GM20000 (cell line): ENCODE measurements at places on chromosomes 12 and 14.
A peak's percentile ranks its signal among the peaks of the same experiment; 100 is the strongest.

- DNase-seq: peak; percentile 10
These were observed 48.8 kb upstream of the SLCO1C1 start for GRCh38 chr12:20646239-20646827.

DNA sequence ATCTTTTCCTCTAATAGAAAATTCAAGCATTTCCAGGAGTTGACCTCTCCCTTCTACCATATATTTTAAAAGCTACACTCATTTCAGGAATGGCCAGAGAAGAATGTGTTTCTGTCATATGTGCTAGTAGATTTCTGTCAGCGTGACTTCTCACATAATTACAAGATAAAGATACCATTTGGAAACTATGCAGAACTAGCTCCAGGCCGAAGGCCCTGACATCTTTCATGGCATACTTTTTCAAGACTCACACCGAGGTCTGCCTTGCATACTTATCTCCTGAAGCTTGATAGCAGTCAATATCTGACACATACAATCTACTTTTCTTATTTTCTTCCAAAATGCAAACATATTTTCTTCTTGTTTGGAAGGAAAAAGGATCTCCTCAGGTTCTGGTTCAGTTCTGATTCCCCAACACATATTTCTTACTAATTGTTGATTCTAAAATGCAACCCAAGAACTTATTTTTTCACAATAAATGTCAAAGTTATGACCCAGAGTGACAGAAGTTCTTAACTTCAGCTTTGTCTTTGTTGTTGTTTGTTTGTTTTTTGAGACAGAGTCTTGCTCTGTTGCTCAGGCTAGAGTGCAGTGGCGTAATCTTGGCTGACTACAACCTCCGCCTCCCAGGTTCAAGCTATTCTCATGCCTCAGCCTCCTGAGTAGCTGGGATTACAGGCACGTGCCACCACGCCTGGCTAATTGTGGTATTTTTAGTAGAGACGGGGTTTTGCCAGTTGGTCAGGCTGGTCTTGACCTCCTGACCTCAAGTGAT lies 99.5 kb downstream of the NTN4 start:
- DNase-seq: no peak

- no peak for DNase-seq
These were observed 163.7 kb upstream of the IGF1 start for GRCh38 chr12:102643879-102644575.

DNA sequence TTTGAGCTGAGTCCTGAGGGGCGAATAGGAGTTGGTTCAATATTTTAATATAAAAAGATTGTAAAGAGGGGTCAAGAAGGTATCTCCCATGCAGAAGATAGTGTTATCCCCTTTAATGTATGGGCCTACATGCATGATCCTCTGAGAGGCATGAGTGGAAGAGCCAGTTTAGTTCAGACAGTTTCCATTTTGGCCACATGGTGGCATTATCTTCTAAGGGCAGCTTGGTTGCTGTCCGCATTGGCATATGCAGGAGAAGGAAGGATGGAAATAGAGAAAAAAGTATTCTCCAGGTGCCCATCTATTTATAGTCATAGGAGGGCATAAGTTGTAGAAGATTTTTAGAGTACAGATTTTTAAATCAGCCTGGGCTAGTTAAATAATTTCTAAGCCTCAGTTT lies 5.4 kb downstream of the SAMD4A start:
- DNase-seq: peak; percentile 22

DNA sequence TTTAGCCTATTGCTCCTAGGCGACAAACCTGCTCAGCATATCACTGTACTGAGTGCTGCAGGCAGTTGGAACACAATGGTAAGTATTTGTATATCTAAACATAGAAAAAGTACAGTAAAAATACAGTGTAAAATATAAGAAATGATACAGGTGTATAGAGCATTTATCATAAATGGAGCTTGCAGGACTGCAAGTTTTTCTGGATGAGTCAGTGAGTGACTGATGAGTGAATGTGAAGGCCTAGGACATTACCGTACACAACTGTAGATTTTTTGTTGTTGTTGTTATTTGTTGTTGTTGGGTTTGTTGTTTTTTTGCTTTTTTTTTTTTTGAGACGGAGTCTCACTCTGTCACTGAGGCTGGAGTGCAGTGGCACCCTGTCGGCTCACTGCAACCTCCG lies 33.4 kb downstream of the PNMA1 start:
- no peak for DNase-seq

DNA sequence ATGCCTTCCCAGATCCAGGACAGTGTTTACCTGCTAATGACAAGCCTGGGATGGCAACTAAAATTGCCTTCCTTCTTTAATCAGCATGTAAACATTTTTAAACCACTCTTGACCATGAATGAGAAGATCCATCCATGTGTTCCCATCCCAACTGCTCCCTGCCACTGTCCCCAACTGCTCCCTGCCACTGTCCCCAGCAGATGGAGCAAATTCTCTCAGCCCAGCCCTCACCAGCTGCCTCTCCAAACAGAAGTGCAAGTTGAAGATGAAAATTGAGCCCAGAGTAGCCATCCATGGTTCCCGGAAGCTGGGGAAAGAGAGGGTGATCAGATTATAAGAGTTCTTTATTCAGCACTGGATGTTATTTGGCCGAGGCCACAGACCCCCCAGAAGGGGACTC lies 133.1 kb downstream of the SLC15A4 start:
- DNase-seq: no peak

- DNase-seq: peak; percentile 44
These were observed 12.6 kb upstream of the DENND5B start for GRCh38 chr12:31603546-31604009.

- no peak for DNase-seq
These were observed 683.4 kb downstream of the TMEM121 start for GRCh38 chr14:106209755-106210154.

DNA sequence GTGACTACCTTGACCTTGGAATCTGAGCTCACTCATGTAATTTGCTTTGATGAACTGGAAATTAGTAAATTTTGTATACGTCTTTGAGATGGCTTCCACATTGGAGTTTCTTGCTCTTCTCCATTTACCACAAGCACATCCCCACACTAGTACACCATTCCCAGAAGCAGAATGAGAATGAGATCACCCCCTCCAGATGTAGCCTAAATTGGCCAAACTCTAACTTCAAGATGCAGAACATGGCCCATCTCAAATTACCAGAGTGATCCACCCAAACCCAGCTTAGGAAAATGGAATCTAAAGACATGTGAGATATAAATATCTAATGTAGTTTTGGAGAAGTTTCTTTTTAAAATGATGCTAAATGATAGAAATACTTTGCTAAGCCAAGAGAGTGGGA lies 9.5 kb upstream of the TAS2R20 start:
- no peak for DNase-seq

- DNase-seq: peak; percentile 30
These were observed 281.7 kb upstream of the AMIGO2 start for GRCh38 chr12:47361389-47362021.

GRCh38 chr14:97149775-97150174 lies 352.6 kb downstream of the VRK1 start:
- DNase-seq: no peak

DNA sequence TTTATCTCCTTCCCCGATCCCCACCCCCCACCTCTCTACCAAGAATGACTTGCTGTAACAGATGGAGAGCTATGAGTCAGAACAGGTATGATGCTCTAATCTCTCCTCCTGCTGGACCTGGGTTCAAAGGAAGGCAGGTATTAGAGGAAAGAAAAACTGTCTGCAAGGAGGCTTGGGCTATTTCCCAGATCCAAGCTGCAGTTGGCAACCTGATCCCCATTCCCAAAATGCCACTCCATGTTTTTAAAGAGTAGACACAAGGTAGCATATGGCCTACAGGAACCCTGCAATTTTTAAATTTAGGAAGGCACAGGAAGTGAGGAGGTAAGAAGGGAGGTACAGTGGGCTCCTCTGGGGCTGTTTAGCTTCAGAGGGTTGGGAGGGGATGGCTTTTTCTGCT lies 33.0 kb downstream of the SRRM4 start:
- no peak for DNase-seq

- DNase-seq: no peak
These were observed 16.3 kb downstream of the GLTP start for GRCh38 chr12:109863847-109864712.

DNA sequence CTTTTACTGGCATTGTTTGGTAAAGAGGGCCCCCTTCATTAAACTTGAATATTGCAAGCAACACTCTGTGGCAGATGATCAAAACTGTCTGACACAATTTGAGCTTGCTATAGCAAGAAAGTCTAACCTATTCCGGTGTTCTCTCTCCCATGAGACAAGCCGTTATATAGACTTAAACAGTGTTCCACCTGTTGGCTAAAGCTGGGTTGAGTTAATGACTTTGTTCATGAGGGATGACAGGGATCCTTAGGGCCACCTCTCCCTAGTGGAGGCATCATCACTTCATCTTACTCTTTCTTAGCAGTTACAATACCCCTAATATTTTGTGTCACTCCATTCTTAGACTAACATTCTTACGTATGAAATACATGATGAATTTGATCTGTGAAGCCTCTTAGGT lies 3.8 kb downstream of the EIF5 start:
- DNase-seq: no peak

DNA sequence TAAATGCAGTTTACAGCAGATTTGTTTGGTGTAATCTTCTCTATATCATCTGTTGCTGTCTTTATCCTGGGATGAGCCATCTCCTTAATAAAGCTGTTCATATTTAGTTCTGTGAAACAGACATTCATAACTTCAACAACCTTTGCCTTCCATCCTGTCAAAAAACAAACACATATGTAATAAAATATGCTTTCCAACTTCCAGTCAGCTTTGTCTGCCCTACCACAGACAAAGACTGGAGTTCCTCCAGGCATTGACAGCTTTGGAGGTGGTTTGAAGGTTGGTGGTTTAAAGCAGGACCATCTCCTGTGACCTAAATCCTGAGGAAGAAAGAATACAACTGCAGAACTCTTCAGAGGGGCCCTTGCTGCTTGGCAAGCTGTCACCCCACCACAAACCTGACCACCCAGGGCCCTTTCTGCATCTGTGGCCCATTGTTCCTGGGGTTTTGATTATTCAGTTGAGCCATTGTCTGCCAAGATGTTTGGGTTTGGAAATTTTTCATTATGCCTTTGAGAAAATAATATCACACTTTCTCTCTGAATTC lies 28.2 kb upstream of the PTGR2 start:
- no peak for DNase-seq

DNA sequence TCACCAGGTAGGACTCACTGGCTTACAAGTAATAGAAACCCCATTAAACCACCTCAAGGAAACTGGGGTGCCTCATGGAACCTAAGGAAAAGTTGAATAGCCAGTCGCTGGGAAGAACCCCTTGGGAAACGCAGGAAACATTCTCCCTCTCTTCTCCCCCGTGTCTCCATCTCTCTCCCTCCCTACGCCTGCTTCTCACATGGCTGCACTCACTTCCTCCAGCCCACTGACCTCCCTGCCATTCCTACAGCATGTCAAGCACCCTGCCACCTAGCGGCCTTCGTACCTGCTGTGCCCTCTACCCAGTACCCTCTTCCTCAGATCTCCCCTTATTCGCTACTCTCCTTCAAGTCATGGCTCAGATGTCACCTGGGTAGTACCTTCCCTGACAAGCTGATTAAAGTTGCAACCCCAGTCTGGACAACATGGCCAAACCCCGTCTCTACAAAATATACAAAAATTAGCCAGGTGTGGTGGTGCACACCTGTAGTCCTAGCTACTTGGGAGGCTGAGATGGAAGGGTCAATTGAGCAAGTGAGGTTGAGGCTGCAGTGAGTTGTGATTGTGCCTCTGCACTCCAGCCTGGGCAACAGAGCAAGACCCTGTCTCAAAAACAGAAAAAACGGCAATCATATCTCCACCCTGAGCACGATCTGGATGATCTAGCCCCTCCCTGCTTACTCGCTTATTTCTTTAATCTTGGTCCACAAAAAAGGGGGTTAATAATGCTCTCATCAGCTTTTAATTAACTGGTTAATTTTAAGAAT lies 6.4 kb upstream of the DTX1 start:
- DNase-seq: peak; percentile 63

DNA sequence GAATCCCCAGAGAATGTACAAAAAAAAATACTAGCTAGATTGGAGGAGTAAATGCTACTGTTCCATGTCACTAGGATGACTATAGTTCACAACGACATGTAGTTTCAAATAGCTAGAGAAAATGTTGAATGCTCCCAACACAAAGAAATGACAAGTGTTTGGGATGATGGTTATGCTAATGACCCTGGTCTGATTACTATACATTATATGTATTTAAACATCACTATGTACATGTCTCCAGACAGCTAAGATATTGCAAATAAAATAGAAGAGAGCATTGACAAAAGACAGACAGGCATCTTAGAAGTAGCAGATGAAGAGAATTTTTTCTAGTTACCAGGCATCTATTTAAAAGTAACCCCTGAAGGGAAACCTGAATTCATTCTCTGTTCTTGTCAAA lies 281.6 kb upstream of the SLC16A7 start:
- DNase-seq: no peak
